ENCODE measurements at places on chromosomes 7 and 10.

DNA sequence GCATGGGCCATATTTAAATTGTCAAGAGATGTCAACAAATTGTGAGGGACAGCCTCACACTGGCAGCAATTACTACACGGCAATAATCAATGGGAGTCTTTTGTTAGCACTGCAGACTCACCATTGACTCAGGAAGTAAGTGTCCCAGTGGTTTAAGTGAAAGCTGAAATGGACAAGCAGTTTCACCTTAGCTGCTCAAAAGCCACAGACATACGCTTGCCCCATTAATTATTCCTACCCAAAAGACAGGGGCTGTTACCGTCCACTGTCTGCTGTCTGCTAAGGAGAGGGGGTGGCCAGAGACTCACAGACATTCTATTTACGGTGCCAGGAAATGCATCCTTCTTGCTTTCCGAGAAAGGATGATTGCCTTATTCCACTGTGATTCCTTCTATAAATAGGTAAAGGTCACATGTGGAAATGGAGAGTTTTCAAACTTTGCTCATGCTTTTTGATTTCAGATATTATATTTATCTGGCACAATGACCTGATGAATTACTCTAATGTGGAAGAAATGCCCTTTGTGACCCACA is 309.7 kb upstream of the NFE2L3 start:
- no peak for DNase-seq

GRCh38 chr10:3442451-3442990 is 269.9 kb upstream of the PITRM1 start:
- no peak for DNase-seq

GRCh38 chr7:128928882-128929788 is 8.6 kb upstream of the IRF5 start:
- DNase-seq: no peak

- DNase-seq: no peak
Measured at GRCh38 chr10:79153745-79154144, 85.0 kb downstream of the ZMIZ1 start.

GRCh38 chr7:129295015-129295423 is 70.2 kb downstream of the AHCYL2 start:
- no peak for DNase-seq

- DNase-seq: no peak
Measured at GRCh38 chr7:137954614-137955013, 47.3 kb downstream of the CREB3L2 start.

GRCh38 chr10:101609481-101609880 is 21.4 kb downstream of the DPCD start:
- no peak for DNase-seq

DNA sequence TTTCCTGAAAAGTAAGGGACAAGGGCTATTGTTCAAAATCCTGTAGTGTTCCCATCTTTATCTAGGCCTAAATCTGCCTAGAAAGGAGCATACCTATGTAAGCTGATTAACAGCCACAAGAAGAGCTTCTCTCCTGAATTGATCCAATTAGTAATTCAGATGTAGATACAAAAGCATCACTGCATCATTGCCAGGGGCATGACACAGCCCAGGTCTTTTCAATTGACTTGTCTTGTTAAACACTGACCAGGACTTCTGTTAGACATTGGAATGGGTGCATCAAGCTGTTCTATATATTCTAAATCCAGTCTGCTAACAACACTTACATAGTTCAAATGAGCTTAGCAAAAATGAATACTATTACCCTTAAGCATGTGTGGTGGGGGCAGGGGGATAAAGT is 589.2 kb downstream of the INHBA start:
- no peak for DNase-seq

- DNase-seq: peak; percentile 28
Measured at GRCh38 chr10:4851846-4852245, 25.8 kb downstream of the AKR1E2 start.

DNA sequence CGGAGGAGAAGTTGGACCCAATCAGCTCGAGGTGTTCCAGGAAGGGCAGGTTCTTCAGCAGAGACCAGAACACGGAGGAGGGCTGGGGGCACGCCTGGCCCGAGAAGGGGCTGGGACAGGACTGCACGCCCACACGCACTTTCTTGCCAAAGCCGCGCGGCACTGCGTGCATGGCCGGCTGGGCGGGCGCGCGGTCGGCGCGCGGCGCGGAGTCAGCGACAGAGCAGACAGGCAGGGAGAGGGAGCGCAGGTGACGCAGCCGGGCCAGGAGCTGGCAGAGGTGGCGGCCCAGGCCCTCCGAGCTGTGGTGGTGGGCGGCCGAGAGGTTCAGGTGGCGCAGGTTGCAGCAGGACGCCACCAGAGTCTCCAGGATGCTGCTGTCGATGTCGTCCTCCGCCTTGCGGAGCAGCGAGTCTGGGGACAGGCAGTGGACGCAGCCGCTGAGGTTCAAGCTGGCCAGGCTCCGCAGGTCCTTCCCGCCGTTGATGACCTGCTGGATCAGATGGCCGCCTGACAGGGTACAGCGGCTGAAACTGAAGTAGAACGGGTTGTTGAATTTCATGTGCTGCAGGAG is 77.2 kb upstream of the TNRC18 start:
- no peak for DNase-seq

- peak; percentile 70 for DNase-seq
Measured at GRCh38 chr10:116444527-116445142, 17.0 kb downstream of the PNLIPRP3 start.

DNA sequence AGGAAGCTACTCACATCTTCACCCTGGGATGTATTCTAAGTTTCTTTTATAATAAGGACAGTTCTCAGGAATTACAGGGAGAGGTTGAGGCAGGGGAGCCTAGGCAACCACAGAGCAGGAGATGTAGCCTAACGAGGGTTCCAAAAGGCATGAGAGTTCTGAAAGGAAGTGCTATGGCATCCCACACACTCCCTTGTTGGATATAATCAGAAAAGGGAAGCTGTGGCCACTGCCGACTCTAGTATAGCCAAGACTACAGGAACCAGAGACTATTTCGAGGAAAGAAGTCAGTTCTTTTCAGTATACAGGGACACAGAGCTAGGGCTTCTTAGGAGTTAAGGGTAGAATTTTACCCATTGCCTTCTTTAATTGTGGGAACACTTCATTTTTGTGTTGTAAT is 11.0 kb downstream of the PRR15 start:
- DNase-seq: no peak

DNA sequence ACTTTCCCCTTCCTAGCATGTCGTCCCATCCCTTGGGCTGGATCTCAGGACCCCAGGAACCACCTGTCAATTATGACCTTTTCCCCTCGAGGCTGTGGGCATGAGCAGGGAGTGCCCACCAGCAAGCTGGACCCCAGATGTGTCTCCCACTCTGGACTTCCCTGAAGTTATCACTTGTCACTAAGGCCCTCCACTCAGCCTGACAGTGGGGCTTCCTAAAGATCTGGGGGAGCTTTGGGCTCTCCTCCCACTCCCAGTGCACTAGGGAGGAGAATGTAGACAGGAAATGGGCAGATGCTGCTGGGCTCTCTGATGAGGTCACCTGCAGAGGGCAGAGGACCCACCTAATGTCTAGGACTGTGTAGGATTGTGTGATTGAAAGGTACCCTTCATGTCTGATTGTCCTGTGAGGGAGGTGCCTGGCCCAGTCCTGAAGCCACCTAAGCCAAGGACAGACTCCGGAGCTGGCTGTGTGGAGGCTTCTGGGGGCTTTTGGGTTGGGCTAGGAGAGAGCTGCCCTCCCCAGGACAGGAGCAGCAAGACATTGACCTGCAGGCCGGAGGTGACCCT is 18.7 kb downstream of the MYO1G start:
- DNase-seq: no peak

- no peak for DNase-seq
Measured at GRCh38 chr10:101932183-101932582, 88.6 kb upstream of the KCNIP2 start.

- DNase-seq: no peak
Measured at GRCh38 chr7:95599069-95599468, 2.8 kb upstream of the PDK4 start.

- DNase-seq: no peak
Measured at GRCh38 chr7:92044940-92045339, 89.3 kb downstream of the CYP51A1 start.

DNA sequence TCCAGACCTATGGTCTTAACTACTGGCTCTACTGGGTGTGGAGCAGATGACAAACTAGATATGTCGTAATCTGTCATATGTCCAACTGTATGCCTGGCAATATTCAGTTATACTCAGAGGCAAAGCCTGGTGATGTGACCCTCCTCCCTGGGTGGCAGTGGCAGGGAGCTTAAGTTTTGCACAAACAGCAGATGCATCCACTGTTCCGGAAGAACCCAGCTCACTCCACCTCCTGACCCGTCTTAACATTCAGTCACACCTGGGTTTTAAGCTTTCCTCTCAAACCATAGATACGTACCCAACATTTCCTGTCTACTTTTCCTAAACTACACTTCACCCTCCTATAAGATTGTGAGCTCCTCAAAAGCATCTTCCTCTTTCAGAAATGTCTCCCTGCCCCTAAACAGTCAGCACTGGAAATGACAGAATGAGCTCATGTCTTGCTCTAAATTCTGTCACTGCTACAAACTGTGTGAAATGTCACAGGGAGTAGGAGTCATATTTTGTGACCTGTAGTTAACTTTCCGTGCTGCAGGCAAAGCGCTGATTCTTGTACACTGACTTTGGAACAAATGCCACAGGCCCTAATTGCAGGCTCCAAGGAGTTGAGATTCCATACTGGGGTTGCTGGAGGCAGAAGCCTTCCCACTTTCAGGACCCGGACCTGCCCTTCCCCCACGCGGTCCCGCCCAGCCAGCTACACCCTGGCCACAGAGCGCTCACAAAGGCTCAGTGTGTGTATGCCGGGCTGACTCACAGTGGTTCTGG is 23.9 kb downstream of the SCD start:
- peak; percentile 94 for DNase-seq

- DNase-seq: peak; percentile 62
Measured at GRCh38 chr10:31836569-31837406, 91.8 kb downstream of the ARHGAP12 start.

DNA sequence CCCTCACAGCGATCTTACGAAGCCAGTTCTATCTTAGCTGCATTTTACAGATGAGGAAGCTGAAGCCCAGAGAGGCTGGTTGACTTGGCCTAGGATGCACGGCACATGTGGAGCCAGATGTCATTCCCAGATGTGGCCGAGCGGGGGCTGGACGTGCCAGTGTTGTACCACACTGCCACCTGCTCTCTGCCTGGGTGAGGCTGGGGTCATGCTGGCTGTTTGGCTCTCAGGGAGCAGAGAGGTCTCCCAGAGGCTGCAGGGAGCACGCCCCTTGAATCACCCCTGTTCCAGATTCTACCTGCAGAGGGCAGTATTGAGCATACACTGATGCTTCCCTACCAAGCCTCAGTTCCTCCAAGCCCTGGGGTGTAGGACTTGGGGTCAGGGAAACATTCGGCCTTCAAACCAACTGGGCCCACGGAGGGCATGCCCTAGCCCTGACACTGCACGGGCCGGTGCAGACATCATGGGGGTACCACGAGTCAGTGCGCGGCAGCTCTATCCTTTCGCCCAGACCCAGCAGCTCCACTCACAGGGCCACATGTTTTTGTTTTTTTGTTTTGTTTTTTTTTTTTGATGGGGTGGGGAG is 3.8 kb upstream of the GTF2IRD1 start:
- peak; percentile 69 for DNase-seq

- DNase-seq: no peak
Measured at GRCh38 chr7:112052498-112052897, 153.7 kb downstream of the DOCK4 start.

- DNase-seq: no peak
Measured at GRCh38 chr7:76259124-76260093, 43.1 kb upstream of the HSPB1 start.

- DNase-seq: no peak
Measured at GRCh38 chr10:5589011-5589660, 64.4 kb downstream of the CALML3 start.

DNA sequence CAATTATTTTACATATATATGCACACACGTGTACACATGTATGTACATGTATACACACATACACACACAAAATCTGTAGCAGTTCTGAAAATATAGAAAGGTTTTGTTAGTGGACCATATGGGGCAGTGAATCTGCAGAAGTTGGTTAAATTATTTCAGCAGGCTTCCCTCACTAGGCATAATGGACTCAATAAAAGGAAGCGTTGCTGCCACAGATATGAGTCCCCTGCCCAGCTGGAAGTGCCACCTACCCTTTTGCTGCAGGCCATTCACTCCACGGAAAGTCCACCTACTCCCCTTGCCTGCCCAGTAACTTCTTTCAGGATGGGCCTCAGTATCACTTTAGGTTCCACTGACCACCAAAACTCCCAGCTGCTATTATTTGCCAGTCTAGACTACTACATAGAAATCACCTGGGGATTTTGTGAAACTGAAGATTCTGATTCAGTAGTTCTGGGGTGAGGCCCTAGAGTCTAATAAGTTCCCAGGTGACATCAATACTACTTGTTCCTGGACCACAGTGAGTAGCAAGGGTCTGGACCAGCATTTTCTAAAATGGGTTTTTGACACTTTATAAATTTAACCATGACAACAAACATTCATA is 29.3 kb upstream of the CROT start:
- DNase-seq: no peak

DNA sequence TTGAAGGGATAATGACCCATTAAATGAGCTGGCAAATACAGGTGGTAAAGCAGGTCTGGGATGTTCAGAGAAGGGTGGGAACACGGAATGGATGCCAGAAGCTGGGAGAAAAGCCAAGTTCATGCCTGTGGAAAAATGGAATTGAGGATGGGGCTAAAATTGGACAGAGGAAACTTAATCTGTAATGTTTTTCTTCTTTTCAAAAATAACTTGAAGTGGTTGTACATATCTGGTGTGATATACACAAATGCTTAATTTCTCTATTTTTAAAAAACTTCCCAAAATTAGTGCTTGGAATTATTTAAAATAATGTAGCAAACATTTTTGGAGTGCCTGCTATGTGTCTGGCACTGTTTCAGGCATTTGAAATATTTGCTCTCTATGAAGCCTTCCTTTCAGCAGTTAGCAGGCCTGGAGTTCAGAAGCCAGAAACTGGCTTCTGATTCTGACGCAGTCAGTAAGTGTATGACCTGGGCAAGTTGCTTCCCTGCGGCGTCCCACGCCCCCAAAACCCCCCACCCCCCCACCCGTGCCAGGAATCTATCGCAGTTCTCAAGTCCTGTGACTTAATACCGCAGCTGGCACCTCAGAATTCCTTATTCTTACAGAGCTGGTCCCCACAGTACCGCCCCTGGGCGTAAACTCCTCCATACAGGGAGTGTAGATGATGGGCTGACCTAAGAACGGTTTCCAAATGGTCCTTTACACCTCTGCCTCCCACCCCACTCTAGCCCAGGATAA is 828 bp upstream of the MALSU1 start:
- peak; percentile 35 for DNase-seq

- no peak for DNase-seq
Measured at GRCh38 chr10:2992401-2993198, 74.7 kb upstream of the PFKP start.

DNA sequence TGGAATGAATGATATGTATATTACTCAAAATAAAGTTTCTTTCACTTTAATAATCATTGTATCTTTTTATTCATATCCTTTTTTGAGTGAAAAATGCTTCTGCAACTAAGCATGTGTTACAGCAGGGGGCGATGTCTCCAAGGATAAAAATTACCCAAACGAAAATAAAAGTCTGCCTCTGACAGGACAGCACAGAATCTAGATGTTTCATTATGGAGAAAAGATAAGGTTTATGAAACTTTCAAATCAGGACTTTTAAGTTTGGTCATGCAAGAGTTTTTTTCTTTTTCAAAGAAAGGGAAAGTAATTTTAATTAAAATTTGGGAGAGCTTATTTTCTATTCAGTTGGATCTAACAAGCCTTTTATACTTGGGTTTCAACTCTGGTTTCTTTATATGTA is 48.4 kb downstream of the TES start:
- DNase-seq: peak; percentile 78

Data from cardiac muscle cell (in vitro differentiated cells and primary cell).